ENCODE measurements at places on chromosomes 13 and 19. TPM values are rescaled to one million over a fixed set of nuclear protein-coding genes. Genes with fewer than 3 reads are reported as not detected.

- peak; percentile 11 for DNase-seq
- H3K27me3 ChIP-seq, result peaks cover 47% of the 10 kb centered on the region
- H3K4me1 ChIP-seq, result peaks cover 8% of the 10 kb centered on the region
- no peak overlapping the region for H3K4me3 ChIP-seq
These were observed 5.0 kb upstream of the CDX2 start for GRCh38 chr13:27973961-27974662.

- H3K36me3 ChIP-seq, result no peaks in the 10 kb centered on the region
- no peaks in the 10 kb centered on the region for H3K4me1 ChIP-seq
- no peak overlapping the region for H3K27ac ChIP-seq
- DNase-seq, result peak; percentile 16
These were observed 551.0 kb upstream of the ATXN8OS start for GRCh38 chr13:69556540-69557196.

- DNase-seq, result peak; percentile 54
- peaks cover 32% of the 10 kb centered on the region for H3K27me3 ChIP-seq
- H3K4me1 ChIP-seq, result peaks cover 28% of the 10 kb centered on the region
- H3K27ac ChIP-seq, result no peak overlapping the region
- no peaks in the 10 kb centered on the region for H3K36me3 ChIP-seq
These were observed 2.4 kb downstream of the DZIP1 start for GRCh38 chr13:95642028-95642621.

- peak; percentile 52 for DNase-seq
- no peak overlapping the region for H3K4me3 ChIP-seq
- H3K27ac ChIP-seq, result peak overlapping the region; percentile 34
- H3K27me3 ChIP-seq, result no peaks in the 10 kb centered on the region
- peaks cover 14% of the 10 kb centered on the region for H3K4me1 ChIP-seq
These were observed 23.1 kb downstream of the TMED1 start for GRCh38 chr19:10812902-10813404.

- H3K27ac ChIP-seq, result no peak overlapping the region
- H3K27me3 ChIP-seq, result no peaks in the 10 kb centered on the region
- no peak for DNase-seq
- H3K4me3 ChIP-seq, result no peak overlapping the region
- H3K4me1 ChIP-seq, result peaks cover 73% of the 10 kb centered on the region
These were observed 6.0 kb downstream of the SMARCA4 start for GRCh38 chr19:10966809-10967208.

DNA sequence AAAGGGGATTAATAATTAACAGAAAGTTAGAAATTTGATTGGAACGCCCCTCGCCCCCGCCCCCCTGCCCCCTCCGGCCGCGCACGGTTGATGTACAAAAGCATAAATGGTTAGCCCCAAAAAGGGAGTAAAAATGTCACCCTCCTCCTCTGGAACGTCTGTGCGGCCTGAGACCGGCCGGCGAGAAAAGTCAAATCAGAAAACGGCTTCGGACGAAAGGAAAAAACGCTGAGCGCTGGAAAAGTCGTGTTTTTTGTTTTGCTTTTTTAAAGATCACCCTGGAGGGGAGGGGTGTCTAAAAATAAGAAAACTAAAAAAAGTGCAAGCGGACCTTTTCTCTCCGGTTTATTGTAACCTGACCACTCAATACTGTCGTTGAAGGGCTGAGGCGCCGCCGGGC is 13.2 kb downstream of the MEX3D start:
- peaks cover 20% of the 10 kb centered on the region for H3K36me3 ChIP-seq
- no peaks in the 10 kb centered on the region for H3K4me1 ChIP-seq
- no peaks in the 10 kb centered on the region for H3K27me3 ChIP-seq
- DNase-seq, result no peak

DNA sequence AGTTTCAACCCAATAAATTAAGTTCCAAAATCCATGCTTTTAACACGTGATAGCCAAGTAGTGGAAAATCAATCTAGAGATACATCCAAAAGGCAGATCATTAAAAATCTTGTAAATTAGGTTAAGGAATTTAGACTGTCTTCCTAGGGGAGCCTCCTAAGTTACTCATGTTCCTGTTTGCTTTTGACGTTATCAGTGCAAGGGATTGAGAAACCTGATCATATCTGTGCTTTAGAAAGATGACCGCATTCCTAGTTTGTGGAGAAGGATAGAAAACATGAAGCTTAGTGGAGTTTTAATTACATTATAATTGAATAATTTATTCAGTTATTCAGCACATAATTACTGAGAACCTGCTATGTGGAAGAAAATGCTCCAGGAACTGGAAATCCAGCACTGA is 251.0 kb upstream of the ARGLU1 start:
- H3K4me1 ChIP-seq, result no peaks in the 10 kb centered on the region
- no peaks in the 10 kb centered on the region for H3K27me3 ChIP-seq
- H3K27ac ChIP-seq, result no peak overlapping the region
- H3K4me3 ChIP-seq, result no peak overlapping the region
- H3K36me3 ChIP-seq, result no peaks in the 10 kb centered on the region

DNA sequence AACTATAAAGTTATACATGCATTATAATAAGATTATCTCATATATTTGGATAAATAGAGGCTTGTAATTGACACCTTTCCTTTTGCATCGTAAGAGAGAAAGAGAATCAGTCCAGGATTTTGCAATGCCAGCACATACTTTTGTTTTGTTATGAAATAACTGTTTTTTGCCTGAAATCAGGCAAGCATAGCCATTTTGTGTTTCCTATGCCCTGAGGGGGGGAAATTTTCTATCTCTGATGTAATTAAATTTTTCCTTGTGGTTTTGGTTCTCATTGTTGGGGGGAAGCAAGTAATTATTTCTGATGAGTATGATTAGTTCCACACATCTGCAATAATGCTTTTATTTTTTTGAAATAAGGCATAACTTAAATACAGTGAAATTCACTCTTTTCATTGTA is 229.4 kb downstream of the NDFIP2 start:
- no peaks in the 10 kb centered on the region for H3K27me3 ChIP-seq
- H3K4me3 ChIP-seq, result no peak overlapping the region
- no peak for DNase-seq

GRCh38 chr13:99725644-99726043 is 224.4 kb downstream of the TM9SF2 start:
- H3K4me1 ChIP-seq, result no peaks in the 10 kb centered on the region
- no peaks in the 10 kb centered on the region for H3K36me3 ChIP-seq
- H3K27me3 ChIP-seq, result no peaks in the 10 kb centered on the region
- no peak overlapping the region for H3K4me3 ChIP-seq
- no peak for DNase-seq

DNA sequence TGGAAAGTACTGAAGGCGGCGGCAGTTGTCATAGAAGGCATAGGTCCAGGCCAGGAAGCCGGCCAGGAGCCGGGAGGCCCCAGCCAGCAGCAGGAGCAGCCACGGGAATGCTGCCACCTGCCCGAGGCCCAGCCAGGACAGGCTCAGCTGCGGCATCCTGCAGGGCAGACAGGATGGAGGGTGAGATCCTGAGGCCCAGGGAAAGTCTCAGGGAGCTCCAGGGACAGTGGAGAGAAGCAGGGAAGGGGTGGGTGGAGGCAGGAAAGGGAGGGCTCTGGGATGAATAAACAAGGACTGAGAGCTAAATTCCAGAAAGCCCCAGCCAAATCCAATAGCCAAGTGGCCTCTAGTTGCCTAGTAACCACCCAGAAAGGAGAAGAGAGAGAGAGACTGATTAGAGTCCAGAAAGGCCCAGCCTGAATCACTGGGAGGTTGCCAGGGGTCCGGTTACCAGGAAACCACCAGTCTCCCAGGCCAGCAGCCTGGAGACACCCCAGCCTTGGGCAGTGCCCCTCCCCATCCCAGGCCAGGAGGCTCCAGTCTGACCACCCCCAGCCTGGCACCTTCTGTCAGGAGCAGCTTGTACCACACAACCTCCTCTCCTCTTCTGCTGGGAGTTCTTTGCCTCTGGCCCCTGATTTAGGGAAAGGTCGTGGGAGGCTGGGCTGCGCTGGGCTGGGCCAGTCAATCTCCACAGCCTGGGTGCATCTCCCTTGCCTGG is 7.5 kb upstream of the OR10H5 start:
- H3K36me3 ChIP-seq, result no peaks in the 10 kb centered on the region
- H3K27ac ChIP-seq, result peak overlapping the region; percentile 69
- H3K4me3 ChIP-seq, result peak overlapping the region; percentile 20
- peak; percentile 60 for DNase-seq
- peaks cover 6% of the 10 kb centered on the region for H3K4me1 ChIP-seq
- H3K27me3 ChIP-seq, result no peaks in the 10 kb centered on the region

DNA sequence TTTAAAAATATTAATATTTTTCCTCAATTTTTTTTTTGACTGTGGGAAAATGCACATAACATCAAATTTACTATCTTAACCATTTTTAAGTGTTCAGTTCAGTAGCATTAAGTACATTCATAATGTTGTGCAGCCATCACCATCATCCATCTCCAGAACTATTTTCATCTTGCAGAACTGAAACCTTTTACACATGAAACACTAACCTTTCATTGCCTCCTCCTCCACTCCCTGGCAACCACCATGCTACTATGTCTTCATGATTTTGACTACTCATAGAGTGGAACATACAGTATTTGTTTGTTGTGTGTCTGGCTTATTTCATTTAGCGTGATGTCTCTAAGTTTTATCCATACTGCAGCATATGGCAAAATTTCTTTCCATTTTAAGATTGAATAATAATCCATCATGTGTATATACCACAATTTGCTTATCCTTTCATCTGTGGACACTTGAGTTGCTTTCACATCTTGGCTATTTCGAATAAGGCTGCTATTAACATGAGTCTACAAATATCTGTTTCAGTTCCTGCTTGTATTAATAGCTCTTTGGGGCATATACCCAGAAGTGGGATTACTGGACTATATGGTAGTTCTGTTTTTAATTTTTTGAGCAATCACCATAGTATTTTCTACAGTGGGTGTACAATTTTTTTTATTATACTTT is 376.4 kb downstream of the MTUS2 start:
- no peaks in the 10 kb centered on the region for H3K36me3 ChIP-seq
- DNase-seq, result no peak
- H3K27ac ChIP-seq, result no peak overlapping the region

GRCh38 chr13:58994077-58994476 is 1169.7 kb downstream of the DIAPH3 start:
- no peaks in the 10 kb centered on the region for H3K4me1 ChIP-seq
- H3K4me3 ChIP-seq, result no peak overlapping the region
- H3K27ac ChIP-seq, result no peak overlapping the region
- H3K36me3 ChIP-seq, result no peaks in the 10 kb centered on the region

DNA sequence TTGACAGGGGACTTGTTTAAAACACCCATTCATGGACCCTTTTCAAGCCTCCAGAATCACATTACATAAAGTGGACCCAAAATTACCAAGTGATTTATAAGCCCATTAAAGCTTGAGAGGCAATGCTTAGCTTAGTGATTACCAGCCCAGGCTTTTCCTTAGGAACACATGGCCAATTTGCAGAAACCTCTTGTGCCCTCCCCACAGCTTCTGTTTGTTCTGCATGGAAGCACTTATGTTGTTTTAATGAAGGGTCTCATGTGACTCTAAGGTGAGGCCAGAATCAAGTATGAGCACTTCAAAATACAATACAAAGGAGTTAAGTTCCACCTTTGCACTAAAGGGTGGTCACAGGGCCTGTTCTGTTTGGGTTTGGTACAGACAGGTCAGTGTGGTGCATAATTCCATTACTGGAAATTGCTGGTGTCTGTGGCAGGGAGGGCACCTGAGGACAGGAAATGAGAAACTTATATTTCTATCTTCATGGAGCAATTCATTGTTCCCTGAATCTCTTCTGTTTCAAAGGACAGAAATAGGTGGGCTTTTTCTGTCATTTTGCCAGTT is 15.3 kb downstream of the ZNF486 start:
- no peaks in the 10 kb centered on the region for H3K4me1 ChIP-seq
- no peaks in the 10 kb centered on the region for H3K27me3 ChIP-seq
- peaks cover 23% of the 10 kb centered on the region for H3K36me3 ChIP-seq
- no peak overlapping the region for H3K27ac ChIP-seq

- no peaks in the 10 kb centered on the region for H3K27me3 ChIP-seq
- H3K36me3 ChIP-seq, result peaks cover 8% of the 10 kb centered on the region
- no peak for DNase-seq
- H3K4me1 ChIP-seq, result peaks cover 13% of the 10 kb centered on the region
- H3K27ac ChIP-seq, result no peak overlapping the region
These were observed 194.5 kb upstream of the RNF113B start for GRCh38 chr13:98371516-98372023.

- H3K27me3 ChIP-seq, result no peaks in the 10 kb centered on the region
- H3K27ac ChIP-seq, result no peak overlapping the region
- H3K4me3 ChIP-seq, result no peak overlapping the region
These were observed 38.4 kb downstream of the PCDH8 start for GRCh38 chr13:52810011-52810410.

- H3K4me3 ChIP-seq, result peak overlapping the region; percentile 70
- H3K36me3 ChIP-seq, result peaks cover 30% of the 10 kb centered on the region
- H3K27ac ChIP-seq, result peak overlapping the region; percentile 97
- H3K27me3 ChIP-seq, result no peaks in the 10 kb centered on the region
These were observed 547 bp upstream of the INTS6 start for GRCh38 chr13:51453207-51453958.

- H3K36me3 ChIP-seq, result no peaks in the 10 kb centered on the region
- no peak overlapping the region for H3K27ac ChIP-seq
- H3K27me3 ChIP-seq, result no peaks in the 10 kb centered on the region
- no peak overlapping the region for H3K4me3 ChIP-seq
- peaks cover 25% of the 10 kb centered on the region for H3K4me1 ChIP-seq
These were observed 1.1 kb upstream of the C19orf85 start for GRCh38 chr19:55465460-55466240.

GRCh38 chr19:14400951-14401431 is 18.1 kb downstream of the DDX39A start:
- no peak overlapping the region for H3K4me3 ChIP-seq
- peaks cover 89% of the 10 kb centered on the region for H3K36me3 ChIP-seq
- DNase-seq, result no peak
- no peak overlapping the region for H3K27ac ChIP-seq

DNA sequence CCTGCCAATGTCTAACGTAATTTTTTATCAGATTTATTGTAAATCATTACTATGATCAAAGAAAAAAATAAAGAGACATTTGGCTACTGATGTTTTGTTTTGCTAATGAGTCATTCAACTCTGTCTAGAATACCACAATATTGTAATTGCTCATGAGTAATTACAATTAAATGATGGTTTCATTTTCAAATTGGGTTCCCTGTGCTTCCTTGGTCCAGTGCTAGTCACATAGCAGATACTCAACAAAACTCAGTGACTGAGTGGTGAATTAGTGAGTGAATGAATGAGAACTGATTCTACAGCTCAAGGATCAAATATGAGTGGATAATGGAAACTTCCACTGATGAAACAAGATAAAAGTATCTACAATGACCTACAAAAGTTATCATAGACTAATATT is 304.7 kb downstream of the POU4F1 start:
- H3K36me3 ChIP-seq, result no peaks in the 10 kb centered on the region
- no peaks in the 10 kb centered on the region for H3K27me3 ChIP-seq

GRCh38 chr13:66794340-66795031 is 435.6 kb downstream of the PCDH9 start:
- no peak overlapping the region for H3K27ac ChIP-seq
- H3K4me1 ChIP-seq, result no peaks in the 10 kb centered on the region
- H3K36me3 ChIP-seq, result no peaks in the 10 kb centered on the region
- H3K27me3 ChIP-seq, result no peaks in the 10 kb centered on the region
- no peak for DNase-seq

Gene ACP7
- total RNA-seq, result not detected

Gene EBPL
- 307 TPM for total RNA-seq

Gene FAAP24
- total RNA-seq, result not detected

Gene COL5A3
- total RNA-seq, result 0.58 TPM

Gene MBD3L3
- not detected for total RNA-seq

Gene ZNF491
- total RNA-seq, result 21.4 TPM

Gene PLPP2
- 22.2 TPM for total RNA-seq

All from stomach (tissue), 19 donors.